Fibroblast of villous mesenchyme (primary cell): ENCODE measurements at places on chromosomes 11 and 22.

DNA sequence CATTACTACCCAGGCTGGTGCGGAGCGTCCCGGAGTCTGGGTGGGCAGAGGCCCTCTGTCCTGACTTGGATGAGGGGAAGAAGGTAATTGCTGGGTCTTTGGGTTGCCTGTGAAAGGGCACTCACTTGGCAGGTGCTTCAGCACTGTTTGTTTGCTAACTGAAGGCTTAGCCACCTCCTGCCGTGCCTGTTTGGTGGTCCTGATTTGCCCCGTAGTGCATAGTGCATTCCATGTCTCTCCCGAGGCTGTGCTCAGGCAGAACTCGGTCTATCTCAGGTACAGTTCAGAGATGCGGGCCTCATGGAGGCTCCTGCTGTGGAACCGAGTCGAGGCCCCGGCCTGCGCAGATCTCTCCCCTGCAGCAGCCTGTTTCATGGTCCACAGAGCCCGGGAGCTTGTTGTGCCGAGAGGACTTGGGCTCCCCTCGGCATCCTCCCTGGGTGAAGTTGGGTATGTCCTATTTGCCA is 146.2 kb downstream of the TBC1D22A start:
- DNase-seq: no peak

GRCh38 chr11:18321578-18321968 is 367 bp downstream of the HPS5 start:
- DNase-seq: peak; percentile 12

DNA sequence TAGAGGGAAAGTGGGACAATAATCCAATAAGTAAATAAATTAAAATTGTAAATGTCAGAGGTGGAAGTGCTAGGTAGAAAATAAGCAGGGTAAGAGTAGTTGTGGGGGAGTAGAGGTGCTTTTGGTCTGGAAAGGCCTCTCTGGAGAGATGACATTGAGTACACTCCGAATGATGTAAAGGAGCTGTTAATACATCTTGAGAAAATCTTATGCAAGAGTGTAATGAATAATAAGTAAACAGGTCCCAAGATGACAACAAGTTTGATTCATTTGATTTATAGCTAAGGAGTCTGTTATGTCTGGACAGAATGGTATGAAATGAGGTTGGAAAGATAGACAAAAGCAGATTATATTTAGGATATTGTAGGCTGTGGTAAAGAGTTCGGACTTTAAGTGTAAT is 87.5 kb downstream of the TMEM135 start:
- DNase-seq: peak; percentile 54

DNA sequence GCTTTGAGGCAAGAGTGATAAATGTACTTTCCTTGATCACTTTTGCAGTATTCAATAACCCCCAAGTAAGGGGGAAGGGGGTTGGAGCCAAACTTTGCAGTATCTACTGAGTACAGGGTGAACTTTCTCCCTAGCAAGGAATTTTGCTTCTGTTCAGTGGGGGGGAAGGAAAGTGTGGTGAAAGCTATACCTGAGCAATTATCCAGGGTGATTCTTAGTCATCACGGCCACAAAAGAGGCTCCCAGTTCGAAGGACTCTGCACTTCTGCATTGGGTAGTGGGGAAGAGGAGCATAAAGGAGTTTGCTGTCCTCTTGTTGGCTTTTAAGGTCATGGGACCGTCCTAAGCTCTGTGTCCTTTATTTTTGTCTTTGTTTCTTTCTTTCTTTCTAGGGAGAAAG is 346.5 kb upstream of the SYN3 start:
- no peak for DNase-seq

GRCh38 chr11:2296913-2297622 is 4.7 kb downstream of the C11orf21 start:
- DNase-seq: no peak

GRCh38 chr11:133723056-133723455 is 122.3 kb downstream of the SPATA19 start:
- DNase-seq: no peak

DNA sequence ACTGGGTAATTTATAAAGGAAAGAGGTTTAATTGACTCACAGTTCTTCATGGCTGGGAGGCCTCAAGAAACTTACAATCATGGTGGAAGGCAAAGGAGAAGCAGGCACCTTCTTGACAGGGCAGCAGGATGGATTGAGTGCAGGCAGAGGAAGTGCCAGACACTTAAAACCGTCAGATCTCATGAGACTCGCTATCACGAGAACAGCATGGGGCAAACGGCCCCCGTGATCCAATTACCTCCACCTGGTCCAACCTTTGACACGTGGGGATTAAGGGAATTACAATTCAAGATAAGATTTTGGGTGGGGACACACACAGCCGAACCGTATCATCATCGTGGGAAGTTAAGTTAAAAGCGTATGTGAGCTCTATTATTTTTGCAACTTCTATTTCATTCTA is 71.4 kb upstream of the SYN3 start:
- DNase-seq: no peak

- DNase-seq: no peak
Measured at GRCh38 chr11:119193626-119194025, 8.4 kb downstream of the NHERF4 start.

DNA sequence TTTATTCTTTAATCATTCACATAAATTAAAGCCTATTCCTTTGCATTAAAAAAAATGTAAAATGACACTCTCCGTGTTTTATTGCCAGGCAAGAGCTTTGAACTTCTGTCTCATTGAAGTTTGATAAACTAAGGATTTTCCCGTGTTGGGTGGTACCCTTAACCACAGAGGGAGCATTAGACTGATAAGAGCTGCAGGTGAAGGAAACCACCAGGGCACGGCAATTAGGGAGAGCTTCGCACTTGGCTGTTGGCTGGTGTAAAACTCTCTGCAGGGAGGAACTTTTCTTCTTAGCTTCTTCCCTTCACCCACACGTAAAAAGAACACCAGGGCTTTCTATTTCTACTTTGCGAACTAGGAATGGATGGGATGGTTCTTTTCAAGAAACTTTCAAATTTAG is 47.0 kb downstream of the CSTPP1 start:
- DNase-seq: no peak

GRCh38 chr11:41970681-41971080 is 511.2 kb upstream of the LRRC4C start:
- no peak for DNase-seq

GRCh38 chr22:50294319-50294656 is 13.2 kb downstream of the PLXNB2 start:
- DNase-seq: no peak
